ENCODE measurements at places on chromosomes 2 and 18.

- no peak for DNase-seq
Observed at GRCh38 chr2:162063899-162064298, 10.1 kb downstream of the DPP4 start.

- no peak for DNase-seq
Observed at GRCh38 chr2:198488964-198489363, 684.6 kb downstream of the PLCL1 start.

DNA sequence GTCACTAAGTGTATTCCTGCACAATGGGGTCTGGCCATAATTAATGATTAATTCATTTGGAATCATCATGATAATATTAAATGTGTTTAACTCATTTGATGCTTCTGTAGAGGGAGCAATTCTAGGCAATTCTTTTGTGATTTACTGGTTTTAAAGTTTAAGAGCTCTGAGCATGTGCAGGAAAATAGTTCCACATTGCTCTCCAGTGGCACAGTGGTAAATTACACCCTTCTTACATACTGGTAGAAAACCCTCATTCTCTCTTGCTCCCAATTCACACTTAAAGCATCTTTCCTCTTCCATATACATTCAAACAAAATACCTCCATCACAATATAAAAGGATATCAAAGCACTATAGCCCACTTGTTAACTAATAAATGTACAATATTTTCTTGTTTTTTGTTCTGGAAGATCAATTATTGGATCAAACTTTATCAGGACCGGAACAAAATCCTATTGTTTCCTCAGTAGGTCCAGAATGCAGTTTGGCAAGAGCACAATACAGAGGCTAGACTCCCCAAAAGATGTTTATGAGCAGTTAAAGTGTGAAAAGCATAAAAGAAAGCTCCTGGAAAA is 844.3 kb downstream of the MBD2 start:
- no peak for DNase-seq

- no peak for DNase-seq
Observed at GRCh38 chr2:30287857-30288513, 56.7 kb downstream of the LBH start.

DNA sequence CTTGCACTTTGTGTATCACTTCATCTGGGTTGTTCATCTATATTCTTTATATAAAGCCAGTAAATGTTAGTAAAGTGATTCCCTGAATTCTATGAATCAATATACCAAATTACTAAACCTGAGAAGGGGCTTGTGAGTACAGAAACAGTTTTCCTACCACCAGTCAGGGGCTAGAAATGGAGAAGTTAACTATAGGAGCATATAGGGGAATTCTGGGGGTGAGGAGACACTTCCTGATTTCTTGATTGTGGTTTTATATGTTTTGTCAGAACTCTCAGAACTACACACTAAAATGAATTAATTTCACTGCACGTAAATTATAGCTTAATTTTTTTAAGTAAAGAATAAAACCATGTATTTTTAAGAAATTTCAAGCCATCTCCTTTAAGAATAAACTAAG is 93.7 kb downstream of the SESTD1 start:
- no peak for DNase-seq
